ENCODE measurements at places on chromosomes 5 and 9.

DNA sequence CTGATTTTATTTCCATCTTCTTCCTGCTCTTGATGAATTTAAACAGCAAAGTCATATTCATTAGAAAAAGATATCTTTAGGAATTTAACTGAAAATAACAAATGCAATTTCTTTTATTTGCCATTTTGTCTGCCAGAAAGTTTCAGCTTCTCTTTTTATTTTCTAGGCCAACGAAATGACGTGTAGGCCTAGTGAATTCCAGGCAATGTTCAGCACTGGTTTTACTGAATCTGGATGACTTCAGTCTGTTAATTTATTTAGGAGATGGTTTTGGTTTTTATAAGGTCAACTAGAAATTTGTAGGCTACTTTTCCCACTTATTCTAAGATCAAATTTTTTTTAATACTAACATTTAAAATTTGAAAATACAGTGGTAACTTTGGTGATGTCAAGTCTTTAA lies 129.1 kb upstream of the VCAN start:
- ATAC-seq: no peak

DNA sequence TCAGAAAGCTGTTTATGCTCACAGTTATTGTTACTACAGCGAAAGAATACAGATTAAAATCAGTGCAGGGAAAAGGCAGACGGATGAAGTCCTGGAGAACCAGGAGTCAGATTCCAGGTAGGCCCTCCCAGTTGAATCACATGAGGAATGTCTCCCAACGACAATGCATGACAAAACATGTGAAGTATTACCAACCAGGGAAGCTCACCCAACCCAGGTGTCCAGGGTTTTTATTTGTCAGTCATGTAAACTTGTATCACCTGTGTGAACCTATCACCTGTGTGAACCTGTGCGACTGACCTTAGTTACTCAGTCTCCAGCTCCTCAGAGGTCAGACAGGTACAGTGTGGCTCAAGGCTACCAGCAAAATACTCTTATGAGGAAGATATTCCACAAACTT lies 63.9 kb downstream of the KIAA1958 start:
- no peak for ATAC-seq

DNA sequence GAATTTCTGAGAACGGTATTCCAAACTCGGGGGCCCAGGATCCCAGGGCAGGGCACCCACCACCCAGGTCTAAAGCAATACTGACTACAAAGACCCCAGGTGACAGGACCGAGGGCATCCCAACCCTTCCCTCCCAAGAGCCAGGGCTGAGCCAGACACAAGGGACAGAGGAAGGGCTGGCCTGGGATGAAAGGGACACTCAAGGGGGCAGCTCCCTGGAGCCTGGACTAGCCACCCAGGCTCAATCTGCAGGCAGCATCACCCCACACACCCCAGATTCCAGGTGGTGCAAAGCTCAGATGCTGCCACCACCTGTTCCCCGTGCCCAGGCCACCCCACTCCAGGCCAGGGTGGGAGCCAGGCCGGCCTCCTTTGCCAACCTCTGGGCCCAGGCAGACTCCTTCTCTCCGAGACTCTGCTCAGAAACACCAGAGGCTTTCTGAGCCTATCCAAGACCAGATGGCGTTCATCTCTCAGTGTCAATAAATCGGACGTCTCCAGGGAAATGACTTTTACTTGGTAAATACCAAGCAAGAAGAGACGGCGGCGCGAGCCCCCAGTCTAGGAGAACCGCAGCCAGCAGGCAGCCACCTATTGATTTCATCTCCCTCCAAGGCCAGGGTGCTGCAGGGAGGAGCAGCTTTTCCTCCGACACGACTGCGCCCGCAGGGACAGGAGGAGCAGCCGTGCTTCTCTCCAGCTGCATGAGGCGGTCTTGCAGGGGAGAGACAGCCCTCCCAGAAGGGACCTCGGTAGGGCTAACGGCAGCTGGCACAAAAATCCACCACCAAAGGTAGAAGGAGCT lies 94.1 kb upstream of the ADAMTS2 start:
- no peak for ATAC-seq

- ATAC-seq: no peak
Observed at GRCh38 chr5:35136386-35136785, 88.6 kb upstream of the AGXT2 start.
